Astrocyte (in vitro differentiated cells and primary cell): ENCODE measurements at places on chromosomes 13 and 19.

DNA sequence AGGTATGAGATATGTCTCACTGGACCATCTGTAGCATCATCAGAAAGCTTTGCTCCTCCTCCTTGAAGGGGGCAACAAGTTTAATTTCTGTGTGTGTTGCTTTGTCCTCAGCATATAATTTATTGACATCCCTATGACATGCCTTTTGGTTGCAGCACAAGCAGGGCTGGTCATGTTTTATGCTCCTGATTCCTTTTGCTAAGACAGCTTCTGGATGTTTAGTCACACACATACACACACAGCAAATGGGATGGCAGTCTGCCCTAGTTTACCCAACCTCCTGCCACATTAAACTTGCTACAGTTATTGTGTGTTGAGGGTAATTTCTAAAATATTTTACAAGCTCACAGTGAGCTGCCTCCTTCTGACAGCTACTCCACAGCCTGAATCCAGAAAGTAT, 217.9 kb upstream of the RXFP2 start:
- DNase-seq: no peak

GRCh38 chr19:53894707-53895106, 12.7 kb downstream of the PRKCG start:
- no peak for DNase-seq

- no peak for DNase-seq
Measured at GRCh38 chr13:60114499-60115028, 49.2 kb downstream of the DIAPH3 start.

GRCh38 chr13:99398916-99399622, 91.9 kb upstream of the GPR183 start:
- no peak for DNase-seq

DNA sequence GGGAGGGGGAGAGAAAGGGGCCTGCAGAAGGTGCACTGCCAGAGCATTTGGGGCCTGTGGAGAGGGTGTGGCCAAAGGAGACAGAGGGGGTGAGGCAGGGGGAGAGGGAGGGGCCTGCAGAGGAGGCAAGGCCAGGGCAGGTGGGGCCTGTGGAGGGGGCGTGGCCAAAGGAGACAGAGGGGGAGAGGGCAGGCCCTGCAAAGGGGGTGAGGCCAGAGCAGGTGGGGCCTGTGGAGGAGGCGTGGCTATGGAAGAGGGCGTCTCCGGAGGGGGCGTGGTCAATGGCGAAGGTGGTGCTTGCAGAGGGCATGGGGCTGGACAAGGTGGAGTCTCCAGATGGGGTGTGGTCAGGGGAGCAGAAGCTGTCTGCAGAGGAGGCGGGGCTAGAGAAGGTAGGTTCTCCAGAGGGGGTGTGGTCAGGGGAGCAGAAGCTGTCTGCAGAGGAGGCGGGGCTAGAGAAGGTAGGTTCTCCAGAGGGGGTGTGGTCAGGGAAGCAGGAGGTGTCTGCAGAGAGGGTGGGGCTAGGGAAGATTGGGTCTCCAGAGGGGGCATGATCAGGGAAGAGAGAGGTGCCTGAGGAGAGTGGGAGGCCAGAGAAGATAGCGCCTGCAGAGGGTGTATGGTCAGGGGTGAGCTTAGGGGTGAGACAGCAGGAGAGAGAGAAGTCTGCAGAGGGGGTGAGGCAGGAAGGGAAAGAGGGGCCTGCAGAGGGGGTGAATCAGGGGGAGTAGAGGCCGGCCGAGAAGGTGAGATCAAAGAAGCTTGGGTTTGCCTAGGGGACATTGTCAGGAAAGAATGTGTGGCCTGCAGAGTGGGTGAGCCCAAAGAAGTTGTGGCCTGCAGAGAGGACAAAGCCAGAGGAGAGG, 3.4 kb downstream of the PRR36 start:
- no peak for DNase-seq

DNA sequence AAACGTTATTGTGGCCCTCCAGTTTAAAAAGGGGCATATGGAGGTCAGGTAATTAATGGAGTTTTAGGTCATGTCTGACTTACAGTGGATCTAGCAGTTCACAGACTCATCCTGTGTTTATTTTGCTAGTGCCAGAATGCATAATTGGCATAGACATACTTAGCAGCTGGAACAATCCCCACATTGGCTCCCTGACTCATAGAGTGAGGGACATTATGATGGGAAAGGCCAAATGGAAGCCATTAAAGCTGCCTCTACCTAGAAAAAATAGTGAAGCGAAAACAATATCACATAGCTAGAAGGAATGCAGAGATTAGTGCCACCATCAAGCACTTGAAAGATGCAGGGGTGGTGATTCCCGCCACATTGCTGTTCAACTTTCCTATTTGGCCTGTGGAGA, 610.7 kb downstream of the SLITRK5 start:
- DNase-seq: no peak

DNA sequence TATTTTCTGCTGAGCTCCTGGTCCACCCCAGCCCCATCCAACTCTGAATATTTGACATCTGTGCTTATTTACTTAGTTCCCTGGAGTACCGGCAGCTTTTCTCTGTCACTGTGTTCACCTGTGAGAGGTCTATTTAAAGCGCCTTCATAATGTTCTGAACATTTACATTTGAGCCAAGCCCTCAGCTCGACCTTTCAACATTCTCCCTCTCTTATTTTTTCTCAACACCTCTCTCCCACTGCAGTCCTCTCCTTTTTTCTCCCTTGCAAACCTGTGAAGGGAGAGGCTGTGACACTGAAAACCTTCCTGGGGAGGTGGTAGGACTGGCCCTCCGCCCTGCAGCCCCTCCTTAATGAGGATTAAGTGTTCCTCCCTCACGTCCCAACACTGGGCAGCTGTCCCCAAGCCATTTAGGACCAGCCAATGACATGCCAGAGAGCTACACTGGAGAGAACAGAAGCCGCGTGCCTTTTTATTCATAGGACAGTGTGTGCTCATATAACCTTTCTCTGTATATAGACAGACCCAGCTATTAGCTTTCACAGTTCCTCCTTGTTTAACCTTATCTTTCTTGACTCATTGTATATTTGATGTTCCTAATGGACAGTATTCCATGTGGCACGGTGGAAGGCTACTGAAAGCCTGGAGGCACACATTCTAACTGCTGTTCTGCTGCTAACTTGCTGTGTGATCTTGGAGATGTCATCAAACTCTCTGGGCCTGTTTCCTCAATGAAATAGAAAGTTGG, 134.8 kb downstream of the NUFIP1 start:
- DNase-seq: no peak

DNA sequence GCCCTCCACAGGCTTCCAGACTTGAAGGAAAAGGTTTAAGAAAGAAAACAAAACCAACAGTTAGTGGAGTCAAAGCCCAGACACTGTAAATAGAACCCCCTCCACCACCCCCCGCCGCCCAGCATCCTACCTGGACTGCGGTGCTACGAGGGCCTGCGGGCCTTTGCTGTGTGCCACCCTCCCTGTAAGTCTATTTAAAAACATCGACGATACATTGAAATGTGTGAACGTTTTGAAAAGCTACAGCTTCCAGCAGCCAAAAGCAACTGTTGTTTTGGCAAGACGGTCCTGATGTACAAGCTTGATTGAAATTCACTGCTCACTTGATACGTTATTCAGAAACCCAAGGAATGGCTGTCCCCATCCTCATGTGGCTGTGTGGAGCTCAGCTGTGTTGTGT, 6.3 kb upstream of the GARIN5A start:
- no peak for DNase-seq

- DNase-seq: peak; percentile 13
Measured at GRCh38 chr13:60627071-60627686, 230.2 kb downstream of the TDRD3 start.

DNA sequence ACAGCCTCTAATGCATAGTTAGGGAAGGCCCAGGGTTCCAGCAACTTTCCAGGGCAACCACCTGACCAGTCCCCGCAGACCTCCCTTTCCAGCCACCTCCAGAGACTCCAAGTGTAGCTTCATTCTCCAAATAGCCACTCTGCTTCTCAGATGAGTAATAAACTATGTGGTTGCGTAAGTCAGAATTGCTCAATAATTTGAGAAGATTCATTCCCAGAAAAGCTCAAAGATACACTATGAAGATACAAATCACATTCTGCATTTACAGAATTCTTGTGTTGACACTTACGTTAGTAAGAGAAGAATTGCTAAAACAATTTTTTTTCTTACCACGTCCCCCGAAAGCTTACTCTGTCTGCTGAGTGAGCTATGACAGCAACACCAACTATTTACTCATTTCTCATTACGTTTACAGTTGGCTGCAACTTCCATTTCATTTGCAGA, 8.2 kb upstream of the LATS2 start:
- DNase-seq: peak; percentile 97

- no peak for DNase-seq
Measured at GRCh38 chr19:30214651-30215051, 157.5 kb upstream of the ZNF536 start.

GRCh38 chr19:46856062-46857022, 4.5 kb upstream of the ARHGAP35 start:
- peak; percentile 88 for DNase-seq

DNA sequence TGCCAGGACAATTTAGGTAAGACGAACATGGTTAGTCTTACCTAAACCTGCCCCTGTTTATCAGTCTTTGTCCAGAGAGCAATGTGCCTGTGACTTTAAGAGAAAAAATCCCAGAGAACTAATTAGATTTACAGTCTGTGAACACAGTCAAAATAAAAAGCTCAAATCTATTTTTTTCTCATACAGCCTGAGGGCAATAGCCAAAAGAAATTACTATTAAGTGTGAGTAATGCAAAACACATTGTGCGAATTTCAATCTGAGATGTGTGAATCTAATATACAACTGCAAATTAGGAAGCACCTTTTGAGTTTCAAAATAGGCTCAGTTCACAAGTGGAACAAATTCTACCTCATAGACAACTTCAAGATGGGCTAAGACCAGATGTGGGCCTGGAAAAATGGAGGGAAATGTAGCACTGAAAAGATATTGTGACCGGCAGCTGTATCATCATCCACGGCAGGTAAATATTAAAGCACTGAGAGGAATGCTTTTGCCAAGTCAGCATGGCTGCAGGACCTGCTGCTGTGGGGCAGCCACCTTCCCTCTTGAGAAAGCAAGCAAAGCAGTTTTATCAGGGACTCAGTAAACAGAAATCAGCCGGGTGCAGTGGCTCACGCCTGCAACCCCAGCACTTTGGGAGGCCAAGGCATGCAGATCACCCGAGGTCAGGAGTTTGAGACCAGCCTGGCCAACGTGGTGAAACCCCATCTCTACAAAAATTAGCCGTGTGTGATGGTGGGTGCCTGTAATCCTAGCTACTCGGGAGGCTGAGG, 114.8 kb downstream of the KATNAL1 start:
- DNase-seq: no peak

- DNase-seq: no peak
Measured at GRCh38 chr13:102466610-102467190, 64.9 kb upstream of the FGF14 start.

DNA sequence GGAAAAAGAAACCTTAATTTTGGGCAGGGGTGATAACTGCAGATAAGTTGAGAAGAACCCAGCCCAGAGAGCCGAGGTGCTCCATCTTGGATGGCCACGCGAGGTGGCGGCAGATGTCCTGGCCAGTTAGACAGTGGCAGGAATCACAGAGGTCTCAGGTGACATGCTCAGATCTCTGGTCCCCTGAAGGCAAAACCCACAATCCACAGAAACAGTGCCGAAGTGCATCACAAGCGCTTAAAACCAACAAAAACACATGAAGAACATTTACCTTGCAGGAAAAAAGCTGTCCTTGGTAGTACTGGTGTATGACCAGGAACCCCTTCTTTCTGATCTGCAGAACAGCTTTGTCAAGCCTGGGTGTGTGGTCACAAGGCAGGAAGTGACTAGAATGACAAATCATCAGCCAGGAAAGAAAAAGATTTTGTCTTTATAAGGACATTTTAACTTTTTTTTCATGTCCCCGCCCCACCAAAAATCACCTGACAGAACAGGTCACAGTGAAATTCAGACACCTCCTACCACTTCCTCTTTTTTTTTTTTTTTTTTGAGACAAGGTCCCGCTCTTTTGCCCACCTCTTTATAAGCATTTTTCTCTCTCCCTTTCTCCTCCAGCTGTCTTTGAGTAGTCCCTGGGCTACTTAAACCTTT, at the start of gene LCP1:
LCP1 (minus strand) TSS at position 338 of the 651 bp plus-strand sequence. CDS start 22,515 bp downstream, outside the sequence.
- DNase-seq: no peak

DNA sequence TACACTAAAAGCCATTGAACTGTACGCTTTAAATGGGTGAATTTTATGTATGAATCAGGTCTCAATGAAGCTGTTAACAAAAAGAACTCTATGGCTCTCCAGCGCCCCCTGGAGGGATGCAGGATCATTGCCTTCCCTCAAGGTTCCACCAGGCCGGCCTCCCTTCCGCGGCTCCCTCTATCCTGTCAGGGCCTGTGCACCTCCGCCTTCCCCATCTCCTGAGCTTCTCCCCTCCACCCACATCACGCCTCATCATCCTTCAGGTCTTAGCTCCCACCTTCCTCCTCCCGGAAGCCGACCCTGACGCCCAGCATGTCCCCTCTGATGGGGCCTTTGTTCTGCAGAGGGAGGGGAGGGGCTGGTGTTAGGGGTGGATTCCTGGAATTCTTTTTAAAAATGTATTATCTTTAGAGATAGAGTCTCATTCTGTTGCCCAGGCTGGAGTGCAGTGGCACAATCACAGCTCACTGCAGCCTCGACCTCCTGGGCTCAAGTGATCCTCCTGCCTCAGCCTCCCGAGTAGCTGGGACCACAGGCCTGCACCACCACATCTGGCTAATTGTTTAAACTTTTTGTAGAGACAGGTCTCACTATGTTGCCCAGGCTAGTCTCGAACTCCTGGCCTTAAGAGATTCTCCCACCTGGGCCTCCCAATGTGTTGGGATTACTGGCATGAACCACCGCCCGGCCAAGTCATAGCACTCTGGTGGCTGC, 27.7 kb downstream of the MEIS3 start:
- peak; percentile 28 for DNase-seq

GRCh38 chr13:107139006-107139405, 571.1 kb upstream of the ARGLU1 start:
- DNase-seq: no peak

- DNase-seq: no peak
Measured at GRCh38 chr13:32267836-32268439, 47.2 kb downstream of the ZAR1L start.

DNA sequence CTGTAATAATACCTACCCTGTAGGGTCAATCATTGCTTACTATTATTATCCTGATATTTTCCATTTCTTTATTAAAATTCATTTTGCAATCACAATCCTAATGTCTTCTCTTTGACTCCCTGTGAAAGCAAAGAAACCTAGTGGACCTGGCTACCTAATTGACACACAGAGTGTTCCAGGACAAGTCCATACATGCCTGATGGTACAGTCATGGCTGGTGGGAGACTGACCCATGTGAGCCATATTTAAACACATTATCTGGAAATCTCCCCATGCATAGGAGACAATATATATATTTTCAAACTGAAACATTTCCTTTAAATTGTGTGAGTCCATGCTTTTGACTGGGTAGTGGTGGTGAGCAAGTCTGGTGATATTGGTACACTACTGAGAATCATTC, 230.6 kb upstream of the DACH1 start:
- no peak for DNase-seq

DNA sequence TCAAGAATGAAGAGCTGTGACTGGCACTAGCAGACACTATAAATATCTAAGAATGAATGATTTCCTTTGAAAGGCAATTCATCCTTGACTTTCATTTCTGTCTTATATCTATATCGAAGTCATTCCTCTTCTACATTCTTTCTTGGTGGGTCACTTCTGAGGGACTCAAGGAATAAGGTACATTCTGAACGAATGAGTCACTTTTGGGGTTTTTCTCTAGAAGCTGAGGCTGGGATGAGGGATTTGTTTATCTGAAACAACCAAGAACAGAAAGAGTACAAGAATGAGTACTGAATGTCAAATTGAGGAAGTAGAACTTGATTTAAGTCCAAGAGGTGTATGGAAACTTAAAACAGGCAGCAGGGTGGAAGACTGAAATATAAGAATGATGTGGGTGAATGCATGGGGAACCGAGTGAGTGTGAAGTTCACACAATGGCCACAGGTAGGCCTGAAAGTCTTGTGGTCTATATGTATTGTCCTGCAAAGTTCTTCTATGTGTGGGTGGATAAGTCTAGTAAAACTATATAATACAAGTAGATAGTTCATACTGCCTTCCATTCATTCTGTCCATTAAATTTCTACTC, 343.9 kb downstream of the OXGR1 start:
- DNase-seq: peak; percentile 86
